ENCODE measurements at places on chromosomes 11 and 22.

- peak; percentile 14 for DNase-seq
Measured at GRCh38 chr11:76380159-76380976, 564 bp downstream of the THAP12 start.

DNA sequence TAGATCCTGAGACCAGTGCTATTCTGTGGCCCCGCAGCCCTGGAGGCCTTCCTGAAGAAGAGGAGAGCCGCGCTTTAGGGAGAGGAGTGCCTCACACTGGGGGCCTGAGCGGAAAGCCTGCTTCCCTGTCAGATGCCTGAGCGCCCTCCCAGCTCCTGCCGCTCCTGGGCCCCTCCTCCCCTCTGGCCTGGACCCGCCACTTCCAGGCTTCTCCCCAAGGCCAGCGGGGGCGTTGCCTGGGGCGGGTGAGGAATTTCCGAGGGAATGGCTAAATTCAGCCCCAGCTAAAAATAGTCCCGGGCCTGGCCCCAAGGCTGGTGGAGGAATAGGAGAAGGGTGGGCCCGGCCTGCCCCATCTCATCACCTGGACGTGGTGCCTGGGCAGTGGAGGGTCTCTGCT is 15.4 kb downstream of the ARHGEF17 start:
- DNase-seq: no peak

DNA sequence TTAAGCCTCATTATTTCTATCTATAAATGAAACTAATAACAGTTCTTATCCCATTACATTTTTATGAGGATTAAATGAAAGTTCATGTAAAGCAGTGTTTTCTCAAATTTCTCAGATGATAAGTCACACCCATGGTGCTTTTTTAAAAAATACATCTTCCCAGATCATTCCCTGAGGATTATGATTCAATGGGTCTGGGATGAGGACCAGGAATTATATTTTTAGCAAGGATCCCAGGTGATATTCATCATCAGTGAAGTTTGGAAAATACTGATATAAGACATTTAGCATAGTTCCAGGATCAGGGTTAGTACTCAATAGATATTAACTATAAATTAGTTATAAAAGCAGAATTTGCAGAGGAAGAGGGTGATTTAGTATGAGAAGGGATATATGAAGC is 89.1 kb downstream of the BBOX1 start:
- no peak for DNase-seq

DNA sequence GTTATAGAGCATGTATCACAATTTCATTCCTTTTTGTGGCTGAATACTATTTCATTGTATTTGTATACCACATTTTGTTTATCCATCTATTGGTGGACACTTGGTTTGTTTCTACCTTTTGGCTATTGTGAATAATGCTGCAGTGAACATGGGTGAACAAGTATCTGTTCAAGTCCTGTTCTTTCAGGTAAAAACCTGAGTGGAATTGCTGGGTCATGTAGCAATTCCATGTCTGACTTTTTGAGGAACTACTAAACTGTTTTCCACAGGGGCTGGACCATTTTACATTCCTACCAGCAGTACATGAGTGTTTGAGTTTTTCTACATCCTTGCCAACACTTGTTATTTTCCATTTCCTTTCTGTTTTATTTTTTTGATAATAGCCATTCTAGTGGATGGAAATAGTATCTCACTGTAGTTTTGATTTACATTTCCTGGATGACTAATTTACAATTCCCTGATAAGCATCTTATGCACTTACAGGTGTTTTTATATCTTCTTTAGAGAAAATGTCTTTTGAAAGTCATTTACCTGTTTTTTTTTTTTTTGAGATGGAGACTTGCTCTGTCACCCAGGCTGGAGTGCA is 12.2 kb downstream of the CABIN1 start:
- DNase-seq: peak; percentile 9

GRCh38 chr11:6006395-6006794 is 351 bp downstream of the OR56A4 start:
- no peak for DNase-seq

DNA sequence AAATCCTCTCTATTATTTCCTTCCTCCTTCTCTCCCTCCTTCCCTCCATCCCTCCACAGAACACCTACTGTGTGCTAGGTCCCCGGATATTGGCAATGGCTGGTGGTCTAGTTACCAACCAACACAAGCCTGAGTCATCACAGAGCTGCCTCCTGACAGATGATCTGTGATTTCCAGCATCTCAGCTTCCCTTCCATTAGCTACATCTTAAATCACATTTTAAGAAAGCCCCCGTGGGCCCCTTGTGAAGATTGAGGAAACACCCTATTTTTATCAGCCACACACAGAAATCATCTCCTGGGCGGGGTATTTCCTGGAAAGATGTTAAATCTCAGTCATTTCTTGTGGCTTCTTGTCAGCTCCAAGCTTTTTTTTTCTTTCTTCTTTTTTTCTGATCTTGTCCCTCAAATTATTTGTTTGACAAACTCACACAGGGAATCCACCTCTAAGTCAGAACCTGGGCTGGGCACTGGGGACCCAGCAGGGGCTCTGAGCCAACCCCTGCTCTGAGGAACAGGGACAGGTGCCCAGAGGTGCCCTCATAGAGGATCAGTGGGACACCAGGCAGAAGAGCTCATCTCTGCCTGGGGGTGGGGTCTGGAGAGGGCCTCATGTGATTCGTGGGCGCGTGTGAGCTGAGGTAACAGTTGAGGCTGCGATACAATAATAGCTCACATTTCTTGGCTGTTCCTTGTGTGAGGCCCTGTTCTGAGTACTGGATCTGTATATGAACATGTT is 42.4 kb downstream of the CACNA1I start:
- DNase-seq: no peak

GRCh38 chr11:30171661-30172060 is 59.2 kb upstream of the FSHB start:
- no peak for DNase-seq

DNA sequence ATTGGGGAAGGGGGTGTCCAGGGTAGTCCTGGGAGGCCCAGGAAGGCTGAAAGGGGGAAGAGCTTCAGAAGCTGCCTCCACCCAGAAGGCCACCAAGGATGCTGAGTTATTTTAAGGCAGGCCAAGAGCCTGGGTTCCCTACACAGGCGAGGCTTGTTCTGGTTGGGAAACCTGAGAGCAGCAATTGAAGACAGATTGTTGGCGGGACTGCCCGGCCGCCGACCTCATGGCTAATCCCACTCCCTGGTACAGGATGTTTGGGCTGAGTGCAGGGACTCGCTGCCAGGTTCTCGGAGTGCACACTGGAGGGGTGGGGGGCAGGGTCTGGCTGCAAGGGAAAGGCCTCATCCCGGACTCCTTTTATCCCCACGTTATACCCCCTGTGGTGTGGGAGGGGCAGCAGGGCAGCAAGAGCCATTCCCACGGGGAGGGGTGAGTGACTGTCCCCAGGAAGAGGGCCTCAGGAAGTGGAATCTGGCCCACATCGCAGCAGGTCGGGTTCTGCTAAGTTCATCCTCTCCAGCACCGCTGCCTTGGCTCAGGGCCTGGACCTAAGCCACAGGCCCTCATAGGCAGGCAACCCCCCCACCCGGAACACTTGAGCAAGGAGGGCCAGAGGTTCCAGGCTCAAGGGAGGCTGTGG is 43.6 kb upstream of the PRR5 start:
- no peak for DNase-seq

DNA sequence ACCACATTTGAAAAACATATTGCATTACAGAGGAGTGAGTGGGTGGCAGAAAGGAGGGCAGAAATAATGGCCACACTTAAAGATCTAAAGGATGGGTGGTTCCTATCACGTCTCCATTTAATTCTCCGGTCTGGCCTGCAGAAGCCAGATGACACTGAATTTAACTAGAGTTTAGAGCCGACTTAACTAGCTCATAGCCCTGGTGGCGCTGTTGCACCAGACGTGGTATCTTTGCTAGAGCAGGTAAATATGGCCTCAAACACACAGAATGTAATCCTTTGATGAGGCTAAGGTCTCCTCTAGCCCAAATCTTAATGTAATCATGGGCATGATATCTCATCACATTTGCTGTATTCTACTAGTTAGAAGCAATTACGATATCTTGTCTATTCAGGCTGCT is 51.5 kb upstream of the GAL start:
- peak; percentile 60 for DNase-seq

DNA sequence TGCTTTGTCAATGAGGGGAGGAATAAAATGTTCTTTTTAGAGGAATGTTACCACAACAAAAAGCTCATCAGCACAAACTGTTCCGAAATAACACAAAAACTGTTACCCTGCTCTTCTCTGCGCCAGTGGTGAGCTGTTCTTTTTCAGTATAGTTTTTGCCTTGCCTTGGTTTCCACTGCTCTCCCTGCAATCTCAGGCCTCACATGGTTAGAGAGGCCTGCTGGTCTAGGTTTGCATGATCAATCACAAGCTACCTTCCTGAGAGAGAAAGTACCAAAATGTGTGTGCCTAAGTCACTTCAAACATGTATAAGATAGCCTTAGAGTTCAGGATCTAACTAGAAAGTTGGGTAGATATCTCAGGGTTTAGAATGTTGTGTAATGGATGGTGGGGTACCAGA is 114.6 kb downstream of the STIM1 start:
- DNase-seq: no peak

DNA sequence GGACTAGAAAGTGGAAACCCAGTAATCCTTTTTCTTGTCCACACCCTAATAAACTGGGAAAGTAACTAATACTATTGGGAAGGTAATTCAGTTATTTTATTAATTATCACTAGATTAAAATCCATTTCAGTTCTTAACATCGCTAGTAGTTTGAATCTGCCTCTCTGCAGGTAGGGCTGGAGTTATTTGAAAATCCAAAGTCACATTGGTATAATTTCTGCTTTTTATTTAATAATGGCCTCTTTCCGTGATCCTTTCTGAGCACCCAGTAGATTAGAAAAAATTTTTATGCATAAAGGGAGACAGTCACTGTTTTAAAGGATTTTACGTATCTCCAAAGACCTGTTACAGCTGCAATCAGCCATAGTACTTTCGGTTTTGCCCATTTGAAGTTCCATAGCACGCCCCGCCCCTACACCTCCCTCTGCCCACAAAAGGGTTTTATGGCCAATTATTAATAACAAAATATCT is 605 bp upstream of the COPB1 start:
- DNase-seq: peak; percentile 57

DNA sequence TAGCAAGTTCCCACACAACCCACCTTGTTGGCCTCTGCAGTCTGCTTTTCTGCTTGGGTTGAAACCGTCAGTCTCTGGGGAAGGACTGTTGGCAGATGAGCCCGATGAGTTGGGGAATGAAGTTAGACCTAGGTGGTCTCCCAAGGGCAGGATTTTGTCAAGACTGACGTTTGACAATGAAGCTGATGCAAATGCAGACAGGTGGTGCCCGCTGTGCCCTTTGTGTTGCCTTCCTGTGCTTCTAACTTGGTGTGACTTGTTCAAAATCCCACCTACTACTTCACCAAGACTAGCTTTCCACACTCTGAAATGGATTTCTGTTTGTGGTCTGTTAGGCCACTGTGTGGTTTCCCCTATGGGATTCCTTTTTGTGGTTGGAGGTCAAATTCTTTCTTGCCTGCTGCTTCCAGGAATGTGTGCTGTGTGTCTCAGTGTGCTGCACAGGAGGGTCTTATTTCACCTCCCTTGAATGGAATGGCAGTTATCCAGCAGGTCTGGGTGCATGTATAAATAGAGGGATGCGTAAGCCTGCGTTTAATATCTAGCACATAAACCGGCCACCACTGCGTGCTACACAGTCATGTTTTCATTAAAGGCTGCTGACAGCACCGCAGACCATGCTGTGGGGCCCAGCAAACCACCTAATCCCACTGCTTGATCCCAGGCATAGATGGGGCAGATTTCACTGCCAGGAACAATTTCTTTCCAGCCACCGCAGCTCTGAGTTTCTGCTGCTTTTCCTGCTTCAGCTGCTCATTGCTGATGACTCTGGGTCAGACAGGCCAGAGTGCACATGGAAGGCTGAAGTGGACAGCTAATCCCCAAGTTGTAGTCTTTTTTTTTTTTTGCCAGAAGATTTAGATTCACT is 44.8 kb downstream of the ADAMTS8 start:
- DNase-seq: peak; percentile 22

- no peak for DNase-seq
Measured at GRCh38 chr11:59761993-59762392, 6.8 kb downstream of the STX3 start.

DNA sequence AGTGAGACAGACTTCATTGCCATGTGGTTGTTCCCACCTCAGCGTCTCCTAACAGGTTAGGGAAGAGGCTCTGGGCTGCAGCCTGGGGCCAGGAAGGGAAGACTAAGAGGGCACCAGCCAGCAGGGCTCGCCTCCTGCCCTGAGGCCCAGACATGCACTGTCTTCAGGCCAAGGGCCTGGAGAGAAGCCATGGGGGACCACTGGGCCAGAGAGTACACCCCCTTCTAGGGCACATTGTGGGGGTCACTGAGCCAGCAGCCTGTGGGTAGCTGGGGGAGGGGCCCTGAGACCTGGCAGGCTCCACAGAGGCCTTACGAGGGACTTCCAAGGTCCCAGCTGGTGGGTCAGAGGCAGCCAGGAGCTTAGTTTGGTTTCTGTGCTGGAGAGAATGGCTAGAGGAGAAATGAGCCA is 25.0 kb upstream of the MYRF start:
- DNase-seq: no peak

DNA sequence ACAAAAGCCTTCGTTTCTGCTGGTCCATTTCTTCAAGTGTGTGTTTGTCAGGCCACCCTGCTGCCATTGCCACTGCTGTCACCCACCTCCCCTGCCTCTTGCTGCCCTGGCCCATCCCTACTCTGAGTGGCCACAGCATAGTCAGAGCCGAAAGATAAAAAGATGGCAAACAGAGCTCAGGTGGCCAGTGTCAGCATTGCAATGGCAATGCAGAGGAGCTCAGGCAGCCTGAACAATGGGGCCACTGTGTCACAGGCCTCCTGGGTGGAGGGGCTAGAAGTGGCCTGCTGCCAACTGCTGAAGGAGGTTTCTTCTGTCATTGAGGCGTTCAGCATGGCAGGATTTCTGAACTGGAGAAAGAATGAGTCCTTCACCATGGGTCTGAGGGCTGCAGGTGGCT is 137.1 kb downstream of the CSNK2A3 start:
- no peak for DNase-seq

DNA sequence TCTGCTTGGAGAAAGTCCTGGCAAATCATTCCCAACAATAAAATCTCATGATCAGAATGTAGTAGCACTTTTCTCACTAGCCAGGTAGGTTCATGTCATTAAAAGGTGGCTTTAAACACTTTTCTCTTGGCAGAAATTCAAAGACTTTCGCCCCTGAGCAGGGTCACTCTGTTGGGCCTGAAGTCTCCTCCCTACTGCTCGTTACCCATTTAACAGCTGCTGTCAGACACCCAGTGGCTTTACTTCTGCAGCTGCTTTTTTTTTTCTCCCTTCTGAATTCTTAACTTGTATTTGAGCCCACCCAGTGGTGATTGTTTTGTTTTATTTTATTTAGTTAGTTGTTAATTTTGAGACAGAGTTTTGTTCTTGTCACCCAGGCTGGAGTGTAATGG is 25.0 kb downstream of the ARHGAP8 start:
- DNase-seq: no peak

DNA sequence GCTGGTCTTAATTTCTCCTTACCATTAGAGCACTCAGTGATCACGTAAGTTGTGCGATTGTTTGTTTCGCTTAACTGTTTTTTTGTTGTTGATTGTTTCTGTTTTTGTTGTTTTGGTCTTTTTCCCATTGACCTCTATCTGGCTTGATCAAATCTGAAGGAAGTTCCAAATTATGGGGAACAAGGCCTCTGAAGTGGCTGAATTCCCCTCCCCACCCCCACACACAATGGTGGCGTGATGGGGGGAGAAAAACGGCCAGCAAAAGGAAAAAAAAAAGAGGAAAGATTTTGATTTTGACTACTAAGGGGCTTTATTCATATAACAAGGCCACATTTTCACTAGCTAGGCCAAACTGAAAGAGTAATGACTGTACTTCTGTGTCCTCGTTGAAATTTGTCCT is 53.6 kb downstream of the OSBPL5 start:
- no peak for DNase-seq

GRCh38 chr11:77967121-77967520 is 27.3 kb downstream of the INTS4 start:
- DNase-seq: no peak
